Stimulated activated memory B cell treated with anti-CD40 and anti-IgM and Interleukin-4, amounts not matched to agents 10 μg/mL and 1 μg/mL and 100 μg/mL, for 72 hours (primary cell): ENCODE measurements at places on chromosomes 5 and 9.

DNA sequence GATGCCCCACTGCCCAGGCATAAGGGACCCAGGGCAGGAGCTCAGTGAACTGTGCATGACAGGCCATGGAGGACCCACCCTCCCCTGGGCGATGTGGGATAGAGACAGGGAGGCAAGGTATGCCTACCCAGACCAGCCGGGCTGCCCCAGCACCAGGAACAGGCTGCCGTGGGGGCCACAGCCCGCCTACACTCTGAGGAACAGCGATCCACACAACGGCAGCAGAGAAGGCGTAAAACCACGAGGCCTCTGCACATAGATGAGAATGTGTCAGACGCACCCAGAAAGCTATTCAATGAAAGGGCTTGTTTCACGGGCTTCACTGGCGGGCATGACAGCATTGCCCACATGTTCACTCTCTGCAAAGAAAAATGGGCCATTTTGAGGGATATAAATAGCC lies 49.5 kb downstream of the SEMA4D start:
- ATAC-seq, result peak; percentile 59

- no peak for ATAC-seq
These were observed 111.2 kb downstream of the INSYN2B start for GRCh38 chr5:169869066-169869465.

- ATAC-seq, result peak; percentile 89
These were observed 306.3 kb downstream of the FER start for GRCh38 chr5:109053995-109054417.

- no peak for ATAC-seq
These were observed 70.2 kb upstream of the TLE4 start for GRCh38 chr9:79501546-79501945.

DNA sequence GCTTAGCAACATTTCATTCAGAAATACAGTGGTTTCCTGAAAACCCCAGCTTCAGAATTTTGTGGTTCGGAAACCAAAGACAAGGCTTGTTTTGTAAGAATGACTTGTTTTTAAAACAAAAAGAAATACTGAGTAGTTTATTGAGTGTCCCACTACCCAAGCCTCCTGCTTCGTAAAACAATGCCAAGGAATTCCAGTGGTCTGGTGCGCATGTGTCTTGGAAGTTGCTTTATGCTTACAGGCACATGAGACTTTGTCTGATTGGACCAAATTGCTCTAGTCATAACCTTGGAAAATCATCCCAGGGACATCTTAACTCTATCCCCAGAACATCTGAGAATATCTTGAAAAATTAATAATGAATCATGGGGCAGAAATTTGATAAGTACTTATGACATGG lies 77.1 kb upstream of the FST start:
- no peak for ATAC-seq

GRCh38 chr9:8486095-8486494 lies 686.5 kb upstream of the DMAC1 start:
- ATAC-seq, result no peak

DNA sequence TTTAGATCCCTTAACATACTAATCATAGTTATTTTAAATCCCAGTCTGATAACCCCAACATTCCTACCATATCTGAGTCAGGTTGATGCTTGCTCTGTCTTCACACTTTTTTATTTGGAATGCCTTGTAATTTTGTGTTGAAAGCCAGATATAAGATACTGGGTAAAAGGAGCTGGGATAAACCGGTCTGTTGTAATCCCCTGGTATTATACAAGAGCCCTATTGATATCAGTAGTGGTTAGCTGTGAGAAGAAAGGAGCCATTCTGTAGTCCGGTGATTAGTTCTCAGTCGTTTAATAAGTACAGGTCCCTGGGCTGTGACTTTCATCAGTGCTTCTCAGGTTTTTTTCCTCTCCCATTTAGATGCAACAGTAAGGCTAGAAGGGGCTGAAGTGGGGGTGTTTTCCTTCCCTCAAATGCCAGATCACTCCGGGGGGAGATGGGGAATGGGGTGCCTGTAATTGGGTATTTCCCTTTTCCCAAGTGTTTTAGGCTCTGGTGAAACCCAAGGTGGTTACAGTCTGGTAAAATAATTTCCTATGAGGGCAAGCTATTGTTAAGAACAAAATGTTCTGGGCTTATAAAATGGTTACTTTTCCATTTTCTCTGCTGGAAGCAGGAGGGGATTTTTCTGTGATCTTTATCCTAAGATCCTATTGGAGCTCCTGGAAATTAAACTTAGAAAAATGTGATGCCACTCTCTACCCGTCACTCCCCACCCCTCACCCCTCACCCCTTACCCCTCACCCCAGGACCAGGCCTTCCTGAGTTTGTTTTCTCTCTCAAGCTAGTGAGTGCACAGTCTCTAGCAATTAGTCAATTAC lies 72.7 kb downstream of the KCNN2 start:
- ATAC-seq, result no peak

DNA sequence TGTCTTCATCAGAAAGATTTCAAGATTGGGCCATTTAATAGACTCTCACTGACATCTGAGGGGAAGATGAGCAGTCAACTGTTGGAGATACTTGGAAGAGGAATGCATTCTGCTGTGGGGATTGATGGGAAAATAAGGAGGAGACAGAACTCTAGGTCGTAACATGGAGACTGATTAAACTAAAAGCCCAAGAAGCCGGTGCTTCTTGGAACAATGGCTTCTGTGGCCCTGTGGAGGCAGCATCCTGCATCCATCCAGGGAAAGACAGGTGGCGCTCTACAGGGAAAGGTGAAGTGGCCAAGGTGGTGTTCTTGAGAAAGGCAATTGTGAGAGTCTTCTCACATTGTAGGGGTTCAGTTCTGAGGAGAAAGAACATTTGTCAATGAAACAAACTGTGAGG lies 31.3 kb downstream of the ZFAND5 start:
- ATAC-seq, result no peak

- ATAC-seq, result no peak
These were observed 33.2 kb upstream of the SLC6A3 start for GRCh38 chr5:1478271-1479035.

DNA sequence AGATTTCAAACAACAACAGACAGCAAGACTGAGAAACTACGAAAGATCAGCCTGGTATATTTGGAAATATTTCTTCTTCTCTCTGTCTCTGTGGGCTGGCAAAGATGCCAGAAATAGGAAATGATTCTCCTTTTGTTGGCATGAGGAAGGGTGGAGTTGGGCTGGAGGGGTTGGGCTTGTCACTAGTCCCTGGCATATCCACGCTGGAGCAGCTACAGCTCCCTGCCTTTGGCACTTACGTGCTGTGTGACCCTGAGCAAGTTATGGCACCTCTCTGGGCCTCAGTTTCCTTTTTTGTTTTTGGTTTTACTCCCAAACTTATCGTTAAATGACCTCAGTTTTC lies 354 bp upstream of the KCNMB1 start:
- ATAC-seq, result no peak

GRCh38 chr9:221989-222776 lies 7.5 kb downstream of the DOCK8 start:
- no peak for ATAC-seq

- ATAC-seq, result no peak
These were observed 153.5 kb upstream of the RAI14 start for GRCh38 chr5:34502581-34502980.

DNA sequence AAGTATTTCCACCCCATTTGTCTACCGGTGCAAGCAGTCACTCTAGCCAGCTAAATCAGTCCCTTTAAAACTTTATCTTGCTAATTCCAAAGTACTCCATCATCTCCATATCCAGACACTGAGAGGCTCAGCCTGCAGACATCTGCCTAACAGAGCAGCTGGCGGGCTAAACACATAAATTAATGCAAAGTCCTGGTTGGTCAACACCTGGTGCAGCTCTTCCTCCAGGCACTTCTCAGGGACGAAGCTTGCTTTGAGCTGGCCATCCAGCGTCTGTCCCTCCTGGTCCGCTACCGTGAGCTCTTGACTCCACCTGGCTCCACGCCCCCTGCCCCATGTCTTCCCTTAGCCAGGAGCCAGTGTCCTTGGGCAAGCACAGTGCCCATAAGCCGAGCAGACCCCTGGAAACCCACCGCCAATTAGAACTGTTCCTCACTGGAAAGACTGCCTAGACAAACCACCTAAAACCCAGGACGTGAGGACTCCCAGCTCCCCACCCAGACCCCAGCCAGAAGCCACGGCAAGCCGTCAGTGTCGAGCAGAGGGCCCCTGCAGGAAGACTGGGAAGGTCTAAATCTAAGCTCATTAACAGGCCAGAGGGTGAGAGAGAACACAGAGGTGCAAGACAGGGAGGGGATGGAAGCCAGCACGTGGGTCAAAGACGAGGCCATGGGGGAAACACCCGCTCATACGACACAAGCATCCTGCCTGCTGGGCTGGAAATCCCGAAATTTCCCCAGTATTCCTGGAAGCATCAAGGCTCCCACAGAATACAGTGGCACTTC lies 120.0 kb downstream of the COL23A1 start:
- no peak for ATAC-seq

DNA sequence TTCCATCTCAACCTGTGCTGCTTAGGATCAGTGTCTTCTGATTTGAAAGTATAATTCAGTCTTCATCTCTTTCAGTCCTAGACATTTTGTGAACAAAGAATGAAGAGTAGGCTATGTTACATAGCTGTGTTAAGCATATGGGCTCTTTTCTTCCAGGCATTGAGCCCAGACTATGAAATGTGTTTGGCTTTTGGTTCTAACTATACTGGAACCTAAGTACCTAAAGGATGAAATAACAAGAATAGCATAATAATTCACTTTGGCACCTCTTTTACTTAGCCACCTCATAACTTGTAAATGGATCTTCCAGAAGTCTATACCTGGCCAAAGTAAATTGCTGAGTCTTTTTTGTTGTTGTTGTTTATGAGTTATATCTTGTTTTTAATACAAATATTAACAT lies 71.4 kb downstream of the SLF1 start:
- no peak for ATAC-seq

DNA sequence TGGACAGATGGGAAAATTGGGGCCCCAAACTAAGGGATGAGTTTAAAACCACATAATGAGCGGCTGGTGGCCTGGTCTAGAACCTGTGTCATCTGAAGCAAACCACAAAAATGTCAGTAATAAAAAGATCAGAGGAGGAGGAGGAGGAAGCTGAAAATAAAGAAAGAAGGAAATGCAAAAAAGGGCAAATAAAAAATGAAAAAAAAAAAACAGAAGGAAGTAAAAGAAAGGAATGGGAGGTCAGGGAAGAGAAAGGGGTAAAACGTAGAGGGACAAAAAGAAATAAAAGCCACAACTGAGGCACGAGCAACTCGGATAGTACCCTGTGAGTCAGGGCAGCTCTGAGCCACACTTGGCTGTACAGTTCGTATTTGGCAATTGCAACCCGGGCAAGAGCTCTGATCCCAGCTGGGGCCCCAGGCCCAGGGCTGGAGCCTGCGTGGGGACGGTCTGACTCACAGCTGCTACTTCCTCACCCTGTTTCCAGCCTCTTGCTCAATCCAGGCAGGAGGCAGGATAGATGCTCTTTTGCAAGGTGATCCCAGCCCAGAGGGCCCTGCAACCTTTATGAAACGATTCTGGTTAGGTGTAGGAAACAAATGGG lies 137.9 kb upstream of the TRIM32 start:
- ATAC-seq, result no peak

- ATAC-seq, result no peak
These were observed 47.4 kb downstream of the EXOSC2 start for GRCh38 chr9:130741024-130741305.

GRCh38 chr9:26833792-26834191 lies 58.8 kb downstream of the CAAP1 start:
- ATAC-seq, result no peak

DNA sequence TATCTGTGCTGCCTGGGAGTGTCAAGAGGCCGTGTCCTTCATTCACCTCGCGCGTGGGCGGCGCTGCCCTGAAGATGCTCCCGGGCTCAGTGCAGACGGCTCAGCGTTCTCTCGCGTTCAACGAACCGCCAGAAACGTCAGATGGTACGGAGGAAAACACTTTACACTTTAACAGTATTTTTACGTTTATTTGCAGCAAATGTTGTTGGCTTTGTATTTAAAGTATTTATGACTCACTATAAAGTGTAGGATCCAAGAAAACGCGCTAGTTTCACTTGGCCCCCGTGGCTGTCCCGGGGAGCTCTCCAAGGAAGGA lies 544 bp upstream of the ERCC6L2 start:
- peak; percentile 61 for ATAC-seq

GRCh38 chr9:35198191-35198590 lies 36.4 kb downstream of the UNC13B start:
- ATAC-seq, result no peak

DNA sequence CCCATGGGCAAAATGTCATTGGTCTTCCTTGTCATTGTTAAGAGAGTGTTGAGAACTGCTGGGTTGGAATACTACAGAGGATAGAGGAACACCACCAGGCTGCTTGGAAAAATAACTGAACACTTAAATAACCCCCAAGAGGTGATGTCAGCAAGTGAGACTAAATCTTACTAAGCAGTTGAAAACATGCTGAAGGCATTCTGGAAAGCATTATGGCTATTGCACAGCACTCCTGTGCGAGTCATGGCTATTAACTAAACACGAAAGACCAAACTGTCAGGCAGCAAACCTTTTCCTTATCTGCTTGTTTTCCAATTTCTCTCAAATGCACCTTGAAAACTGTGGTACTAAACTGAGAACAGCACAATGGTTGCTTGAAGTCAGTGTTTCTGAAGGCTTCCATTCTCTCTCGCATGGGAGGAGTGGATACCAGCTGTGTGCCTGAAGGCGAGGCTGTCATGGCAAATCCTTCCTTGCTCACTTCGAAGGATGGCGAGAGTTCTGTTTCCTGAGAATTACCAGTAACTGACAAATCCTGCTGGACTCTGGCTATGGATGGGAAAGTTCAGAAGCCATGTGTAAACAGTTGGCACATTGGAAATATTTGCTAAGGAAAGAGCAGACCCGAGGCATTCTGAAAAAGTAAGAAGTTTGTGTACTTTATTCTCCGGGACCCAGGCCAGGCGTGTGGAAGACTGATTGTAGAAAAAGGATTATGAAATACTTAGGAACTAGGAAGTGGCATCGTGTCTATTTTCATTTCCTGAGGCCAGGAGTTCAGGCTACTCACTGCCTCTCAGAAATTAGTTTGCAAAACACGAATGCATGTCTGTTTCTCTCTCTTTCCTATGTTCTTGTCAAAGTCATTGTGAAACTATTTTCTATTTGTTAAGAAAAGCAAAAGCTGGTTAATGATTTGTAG lies 182.1 kb downstream of the DMRT2 start:
- no peak for ATAC-seq

DNA sequence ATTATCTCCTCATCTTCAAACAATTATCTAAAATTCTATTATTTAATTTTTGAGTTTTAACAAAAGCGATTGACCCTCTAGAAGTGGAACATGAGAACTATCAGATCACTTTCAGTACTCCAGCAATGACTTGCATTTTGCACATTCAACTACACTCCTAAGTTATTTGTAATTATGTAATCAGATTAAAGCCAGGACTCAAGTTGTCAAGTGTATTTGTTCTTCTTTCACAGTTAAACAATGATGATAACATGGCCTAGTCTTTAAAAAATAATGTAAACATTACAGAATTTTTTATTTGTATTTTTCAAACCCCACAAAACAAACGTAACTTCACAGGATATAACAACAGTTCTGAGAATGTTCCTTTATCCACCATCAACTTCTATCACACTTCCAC lies 2148.9 kb upstream of the ACO1 start:
- ATAC-seq, result no peak

- ATAC-seq, result no peak
These were observed 170.7 kb downstream of the PDE4D start for GRCh38 chr5:59722874-59723273.

- no peak for ATAC-seq
These were observed 22.9 kb upstream of the ASS1 start for GRCh38 chr9:130421802-130422276.

- no peak for ATAC-seq
These were observed 3.8 kb downstream of the NOL6 start for GRCh38 chr9:33469891-33470290.

GRCh38 chr9:19903076-19903475 lies 114.2 kb upstream of the SLC24A2 start:
- no peak for ATAC-seq

GRCh38 chr5:18141222-18141621 lies 507.0 kb downstream of the TAF11L14 start:
- no peak for ATAC-seq
